ENCODE measurements at places on chromosomes 16 and 17.

GRCh38 chr17:57899391-57899790 is 49.5 kb upstream of the MRPS23 start:
- DNase-seq, result no peak

GRCh38 chr17:32927201-32927723 is 691 bp upstream of the TMEM98 start:
- DNase-seq, result no peak

- DNase-seq, result no peak
These were observed 29.7 kb upstream of the NSRP1 start for GRCh38 chr17:30086896-30087295.

DNA sequence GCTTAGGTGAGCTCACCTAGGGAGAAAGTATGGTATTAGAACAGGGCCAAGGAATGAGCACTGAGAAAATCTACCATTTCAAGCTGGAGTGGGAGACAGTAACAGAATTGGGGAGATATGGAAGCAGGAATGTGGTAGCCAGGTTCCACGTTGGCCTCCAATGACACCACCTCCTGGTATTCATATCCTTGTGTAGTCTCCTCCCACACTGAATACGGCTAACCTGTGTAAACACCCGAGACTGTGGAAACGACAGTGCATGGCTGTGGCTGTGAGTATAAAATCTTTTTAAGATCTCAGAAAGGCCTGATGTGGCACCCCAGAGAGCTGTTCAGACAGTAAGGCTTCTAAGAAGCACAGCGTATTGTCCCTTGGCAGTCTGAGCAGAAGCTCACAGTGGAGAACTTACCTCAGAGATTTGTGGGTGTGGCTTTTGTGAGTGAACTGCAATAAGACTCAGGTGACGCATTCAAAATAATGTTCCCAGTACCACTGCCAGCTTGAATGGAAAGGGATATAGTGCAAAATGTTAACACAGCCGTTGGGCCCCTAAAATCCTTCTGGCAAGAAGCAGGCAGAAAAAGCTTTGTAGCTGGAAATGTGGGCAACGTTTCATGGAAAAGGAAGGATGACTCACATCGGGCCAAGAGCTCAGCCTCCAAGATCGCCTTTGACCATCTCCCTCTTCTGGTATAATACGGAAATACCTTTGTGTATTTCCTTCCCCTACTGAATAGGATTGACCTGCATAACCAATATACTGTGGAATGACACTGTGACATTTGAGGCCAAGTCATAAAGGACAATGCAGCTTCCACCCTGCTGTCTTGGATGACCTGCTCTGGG is 14.4 kb downstream of the SDR42E1 start:
- no peak for DNase-seq

DNA sequence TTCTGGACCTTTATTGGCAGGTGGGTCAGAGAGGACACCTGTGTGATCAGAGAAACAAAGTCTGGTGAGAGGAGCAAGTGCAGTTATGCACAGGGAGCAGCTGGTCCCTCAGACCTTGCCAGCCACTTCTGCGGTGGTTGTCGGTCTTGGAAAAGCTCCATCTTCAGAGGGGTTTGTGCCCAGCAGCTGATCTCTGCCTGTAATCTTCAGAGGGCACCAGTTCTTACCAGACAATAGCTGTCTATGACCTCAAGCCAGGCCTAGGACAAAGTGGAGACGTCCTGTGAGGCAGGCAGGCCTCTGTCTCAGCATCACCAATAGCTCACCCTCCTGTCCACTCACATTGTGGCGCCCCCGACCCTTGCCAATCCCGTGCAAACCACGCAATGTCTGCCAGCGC is 66.5 kb upstream of the TBX2 start:
- DNase-seq, result no peak

DNA sequence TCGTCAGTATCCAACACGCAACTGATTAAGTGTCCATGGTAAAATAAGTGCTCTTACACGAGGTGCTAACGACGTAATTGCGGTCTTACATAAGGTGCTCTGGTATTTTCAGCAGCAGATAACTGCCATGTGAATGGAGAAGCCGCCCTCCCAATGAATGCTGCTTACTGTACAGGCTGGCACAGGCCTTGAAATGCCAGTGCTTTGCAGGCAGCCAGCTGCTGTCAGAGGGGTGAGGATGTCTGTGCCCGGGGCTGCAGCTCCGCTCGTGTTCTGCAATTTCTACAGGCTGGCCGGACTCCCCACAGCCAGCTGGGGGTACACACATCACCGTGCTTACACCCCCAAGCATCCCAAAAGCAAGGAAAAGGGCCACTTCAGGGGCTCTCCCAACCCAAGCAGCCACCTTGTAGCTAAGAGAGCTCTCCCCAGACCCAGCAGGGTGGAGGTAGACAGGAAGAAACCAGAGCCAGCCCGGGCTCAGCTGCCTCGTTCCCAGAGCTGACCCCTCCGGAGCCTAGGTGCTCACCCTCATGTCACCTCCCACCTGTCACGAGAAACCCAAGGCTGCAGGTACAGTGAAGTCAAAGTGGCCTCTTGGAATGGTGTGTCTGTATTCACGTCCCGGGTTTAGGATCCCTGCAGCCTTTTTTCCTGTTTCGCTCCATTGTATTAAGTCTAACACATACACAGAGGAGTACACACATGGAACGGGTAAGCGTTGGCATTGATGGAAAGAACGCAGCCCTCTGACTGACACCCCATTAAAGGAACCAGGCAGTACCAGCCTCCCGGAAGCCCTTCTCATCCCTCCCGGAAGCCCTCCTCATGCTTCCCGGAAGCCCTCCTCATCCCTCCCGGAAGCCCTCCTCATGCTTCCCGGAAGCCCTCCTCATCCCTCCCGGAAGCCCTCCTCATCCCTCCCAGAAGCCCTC is 27.2 kb upstream of the RPH3AL start:
- DNase-seq, result no peak

GRCh38 chr16:11099672-11100205 is 155.4 kb downstream of the CLEC16A start:
- no peak for DNase-seq

GRCh38 chr17:29116804-29117753 is 63.1 kb downstream of the MYO18A start:
- no peak for DNase-seq

DNA sequence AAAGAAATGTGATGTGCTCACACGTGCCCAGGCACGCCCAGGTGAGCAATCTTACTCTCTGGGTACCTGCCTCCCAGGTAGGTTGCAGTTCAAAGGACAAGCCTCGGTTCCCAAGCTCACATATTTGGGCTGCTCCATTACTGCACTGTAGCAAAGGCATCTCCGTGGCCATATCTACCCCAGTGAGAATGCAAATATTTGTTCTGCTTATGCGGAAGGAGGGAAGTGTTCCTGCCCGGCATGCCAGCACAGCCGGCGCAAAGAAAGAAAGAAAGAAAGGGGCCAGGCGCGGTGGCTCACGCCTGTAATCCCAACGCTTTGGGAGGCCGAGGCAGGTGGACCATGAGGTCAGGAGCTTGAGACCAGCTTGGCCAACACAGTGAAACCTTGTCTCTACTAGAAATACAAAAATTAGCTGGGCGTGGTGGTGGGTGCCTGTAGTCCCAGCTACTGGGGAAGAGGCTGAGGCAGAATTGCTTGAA is 30.7 kb downstream of the SLC43A2 start:
- DNase-seq, result no peak

DNA sequence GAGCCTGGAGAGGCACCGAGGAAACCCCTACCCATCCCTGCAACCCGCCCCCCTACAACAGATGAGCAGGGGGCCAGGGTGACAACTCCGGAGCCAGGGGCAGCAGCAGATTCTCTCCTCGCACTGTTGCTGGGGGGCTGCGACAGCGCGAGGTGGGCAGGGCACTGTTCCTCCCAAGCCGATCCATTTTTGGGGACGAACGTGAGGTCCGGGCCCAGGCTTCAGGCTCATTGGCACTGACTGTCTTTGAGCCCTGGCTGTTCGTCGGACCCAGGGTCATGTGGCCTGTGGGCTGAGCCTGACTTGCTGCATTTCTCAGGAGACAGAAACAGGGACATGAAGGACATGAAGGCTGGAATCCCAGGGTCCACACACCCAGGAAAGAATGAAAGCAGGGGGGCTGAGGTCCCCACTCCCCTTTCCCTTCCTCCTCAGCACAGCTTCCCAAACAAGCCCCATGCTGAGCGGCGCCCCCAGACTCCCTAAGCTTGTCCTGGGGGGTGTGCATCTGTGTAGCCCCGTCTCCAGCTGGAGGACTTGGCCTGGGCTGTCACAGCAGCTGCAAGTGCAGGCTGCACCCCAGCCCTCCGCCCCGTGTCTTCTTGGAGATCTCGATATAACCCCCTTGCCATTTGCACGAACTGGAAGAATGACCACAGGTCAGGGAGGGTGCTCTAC is 18.7 kb downstream of the CEP295NL start:
- no peak for DNase-seq

Data from fibroblast of skin of left biceps (primary cell).